ENCODE measurements at places on chromosomes 13 and 19. TPM values are rescaled to one million over a fixed set of nuclear protein-coding genes. Genes with fewer than 3 reads are reported as not detected.

Gene TMTC4
- total RNA-seq = 35.0 TPM

Gene TEKTIP1
- total RNA-seq = 5.4 TPM

Gene CBY2
- total RNA-seq = not detected

Gene WDR87
- total RNA-seq = not detected

GRCh38 chr13:65710514-65710913 lies 1519.6 kb downstream of the PCDH9 start:
- no peaks in the 10 kb centered on the region for H3K27me3 ChIP-seq
- no peaks in the 10 kb centered on the region for H3K4me1 ChIP-seq
- no peak overlapping the region for H3K4me3 ChIP-seq
- no peaks in the 10 kb centered on the region for H3K36me3 ChIP-seq

GRCh38 chr19:52626915-52627314 lies 11.2 kb downstream of the ZNF83 start:
- no peak overlapping the region for H3K27ac ChIP-seq
- no peak for DNase-seq
- H3K36me3 ChIP-seq = no peaks in the 10 kb centered on the region
- no peaks in the 10 kb centered on the region for H3K27me3 ChIP-seq
- no peaks in the 10 kb centered on the region for H3K4me1 ChIP-seq

Measured in cardiac muscle cell (in vitro differentiated cells and primary cell).